ENCODE measurements at places on chromosomes 3 and 15.
A peak's percentile ranks its signal among the peaks of the same experiment; 100 is the strongest.

DNA sequence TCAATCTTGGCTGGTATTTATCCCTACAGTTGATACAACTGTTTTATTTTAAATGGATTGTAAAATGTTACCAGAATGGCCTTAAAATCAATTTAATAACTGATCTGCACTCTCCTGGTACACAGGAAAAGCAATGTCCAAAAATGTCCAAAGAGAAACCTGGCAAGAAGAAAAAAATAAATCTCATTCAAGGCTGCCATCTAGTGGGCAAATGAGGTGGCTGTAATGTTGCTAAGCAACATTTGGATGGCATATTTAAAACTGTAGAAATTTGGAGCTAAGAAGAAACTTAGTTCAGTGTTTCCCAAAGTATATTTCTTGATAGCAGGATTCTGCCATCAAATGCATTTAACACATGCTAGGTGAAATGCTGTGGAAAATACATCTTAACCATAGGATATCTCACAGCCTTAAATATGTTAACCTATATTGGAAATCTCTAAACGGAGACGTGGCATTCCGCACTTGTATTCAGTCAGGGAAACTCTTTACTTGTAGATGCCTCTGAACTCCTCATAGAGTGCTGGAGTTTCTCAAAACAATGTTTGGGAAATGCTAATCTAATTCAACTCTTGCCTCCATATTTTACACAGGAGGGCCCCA lies 216.8 kb downstream of the ERC2 start:
- no peaks in the 10 kb centered on the region for H3K27me3 ChIP-seq
- DNase-seq: no peak
- H3K36me3 ChIP-seq: no peaks in the 10 kb centered on the region
- no peak overlapping the region for H3K27ac ChIP-seq

GRCh38 chr3:158167737-158168557 lies 58.1 kb downstream of the RSRC1 start:
- H3K27me3 ChIP-seq: no peaks in the 10 kb centered on the region
- H3K4me3 ChIP-seq: no peak overlapping the region
- H3K27ac ChIP-seq: no peak overlapping the region
- no peaks in the 10 kb centered on the region for H3K36me3 ChIP-seq
- no peaks in the 10 kb centered on the region for H3K4me1 ChIP-seq

DNA sequence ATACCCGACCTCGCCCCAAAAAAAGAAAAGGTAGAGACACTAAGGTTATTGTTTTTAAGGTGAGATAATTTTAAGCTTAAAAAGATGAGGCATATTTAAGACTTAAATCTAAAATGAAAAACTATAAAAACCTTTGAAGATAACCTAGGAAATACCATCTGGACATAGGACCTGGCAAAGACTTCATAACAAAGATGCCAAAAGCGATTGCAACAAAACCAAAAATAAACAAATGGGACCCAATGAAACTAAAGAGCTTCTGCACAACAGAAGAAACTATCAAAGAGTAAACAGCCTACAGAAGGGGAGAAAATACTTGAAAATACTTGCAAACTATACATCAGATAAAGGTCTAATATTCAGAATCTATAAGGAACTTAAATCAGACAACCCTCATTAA lies 80.9 kb downstream of the TMCC1 start:
- no peaks in the 10 kb centered on the region for H3K4me1 ChIP-seq
- H3K27ac ChIP-seq: no peak overlapping the region
- H3K27me3 ChIP-seq: no peaks in the 10 kb centered on the region
- H3K36me3 ChIP-seq: no peaks in the 10 kb centered on the region
- no peak for DNase-seq

DNA sequence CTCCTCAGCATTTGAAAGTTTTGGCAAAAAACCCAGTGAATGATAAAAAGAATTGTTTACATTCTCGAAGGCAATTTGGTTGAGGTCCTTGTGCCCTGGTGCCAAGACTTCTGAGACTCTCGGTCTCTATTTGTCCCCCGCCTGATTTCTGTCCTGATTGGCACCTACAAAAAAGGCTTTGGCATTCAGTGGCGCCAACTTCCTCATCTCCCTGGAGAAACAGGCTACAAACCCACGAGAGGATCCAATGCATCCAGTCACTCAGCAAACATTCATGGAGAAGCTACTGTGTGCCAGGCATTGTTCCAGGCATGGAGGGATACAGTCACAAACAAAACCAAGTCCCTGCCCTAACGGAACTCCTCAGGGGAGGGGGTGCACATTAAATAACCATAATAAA lies 42.7 kb downstream of the HES1 start:
- no peak overlapping the region for H3K4me3 ChIP-seq
- H3K27ac ChIP-seq: no peak overlapping the region
- no peak for DNase-seq
- no peaks in the 10 kb centered on the region for H3K36me3 ChIP-seq
- no peaks in the 10 kb centered on the region for H3K4me1 ChIP-seq
- H3K27me3 ChIP-seq: no peaks in the 10 kb centered on the region

DNA sequence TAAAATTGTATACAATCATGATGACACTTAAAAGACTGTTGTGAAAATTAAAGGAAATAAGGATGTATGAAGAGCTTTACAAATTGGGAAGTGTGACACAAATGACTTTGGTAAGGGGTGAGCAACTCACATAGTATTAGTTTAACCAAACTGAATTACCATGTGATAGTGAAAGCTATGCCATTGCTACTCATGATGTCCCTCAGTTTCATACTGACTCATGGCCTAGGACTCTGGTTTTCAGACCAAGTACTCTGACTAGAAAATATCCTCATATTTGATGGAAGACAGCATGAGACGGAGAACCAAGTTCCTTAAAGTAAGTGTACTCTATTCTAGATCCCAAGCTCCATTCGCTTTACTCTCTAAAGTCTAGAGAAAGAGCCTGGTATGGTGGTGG lies 203.2 kb upstream of the ICE2 start:
- peak overlapping the region; percentile 63 for H3K27ac ChIP-seq
- no peak for DNase-seq
- H3K36me3 ChIP-seq: no peaks in the 10 kb centered on the region
- H3K27me3 ChIP-seq: no peaks in the 10 kb centered on the region

GRCh38 chr3:175735866-175736265 lies 876.7 kb downstream of the NAALADL2 start:
- DNase-seq: no peak
- H3K4me3 ChIP-seq: no peak overlapping the region
- H3K27me3 ChIP-seq: no peaks in the 10 kb centered on the region
- no peaks in the 10 kb centered on the region for H3K36me3 ChIP-seq
- no peaks in the 10 kb centered on the region for H3K4me1 ChIP-seq

- H3K27me3 ChIP-seq: no peaks in the 10 kb centered on the region
- no peak overlapping the region for H3K4me3 ChIP-seq
- no peak for DNase-seq
- no peaks in the 10 kb centered on the region for H3K36me3 ChIP-seq
Observed at GRCh38 chr3:11651900-11652299, 8.2 kb upstream of the VGLL4 start.

DNA sequence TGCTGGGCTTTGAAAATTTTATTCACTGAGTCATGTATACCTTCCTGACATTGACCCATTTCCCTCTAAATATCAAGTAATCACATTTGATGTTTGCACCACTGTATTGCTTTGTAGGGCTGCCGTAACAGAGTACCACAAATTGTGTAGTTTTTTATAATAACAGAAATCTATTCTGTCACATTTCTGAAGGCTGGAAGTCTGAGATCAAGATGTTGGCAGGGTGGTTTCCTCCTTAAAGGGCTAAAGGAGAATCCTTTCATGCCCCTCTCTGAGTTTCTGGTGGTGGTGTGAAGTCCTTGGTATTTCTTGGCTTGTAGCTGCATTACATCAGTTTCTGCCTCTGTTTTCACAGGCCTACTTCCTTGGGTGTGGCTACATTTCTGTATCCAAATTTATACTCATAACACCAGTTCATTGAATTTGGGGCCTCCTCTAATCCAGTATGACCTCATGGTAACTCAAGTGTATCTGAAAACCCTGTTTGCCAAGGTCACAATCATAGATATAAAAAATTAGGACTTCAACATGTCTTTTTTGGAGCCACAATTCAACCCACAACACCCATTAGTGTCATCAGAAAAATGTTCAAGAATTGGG lies 29.1 kb upstream of the ST6GAL1 start:
- no peaks in the 10 kb centered on the region for H3K27me3 ChIP-seq
- no peak overlapping the region for H3K27ac ChIP-seq
- H3K4me1 ChIP-seq: peaks cover 5% of the 10 kb centered on the region

GRCh38 chr3:35183927-35184675 lies 455.2 kb upstream of the ARPP21 start:
- no peak overlapping the region for H3K27ac ChIP-seq
- no peaks in the 10 kb centered on the region for H3K36me3 ChIP-seq
- no peak overlapping the region for H3K4me3 ChIP-seq
- DNase-seq: no peak
- H3K27me3 ChIP-seq: no peaks in the 10 kb centered on the region

DNA sequence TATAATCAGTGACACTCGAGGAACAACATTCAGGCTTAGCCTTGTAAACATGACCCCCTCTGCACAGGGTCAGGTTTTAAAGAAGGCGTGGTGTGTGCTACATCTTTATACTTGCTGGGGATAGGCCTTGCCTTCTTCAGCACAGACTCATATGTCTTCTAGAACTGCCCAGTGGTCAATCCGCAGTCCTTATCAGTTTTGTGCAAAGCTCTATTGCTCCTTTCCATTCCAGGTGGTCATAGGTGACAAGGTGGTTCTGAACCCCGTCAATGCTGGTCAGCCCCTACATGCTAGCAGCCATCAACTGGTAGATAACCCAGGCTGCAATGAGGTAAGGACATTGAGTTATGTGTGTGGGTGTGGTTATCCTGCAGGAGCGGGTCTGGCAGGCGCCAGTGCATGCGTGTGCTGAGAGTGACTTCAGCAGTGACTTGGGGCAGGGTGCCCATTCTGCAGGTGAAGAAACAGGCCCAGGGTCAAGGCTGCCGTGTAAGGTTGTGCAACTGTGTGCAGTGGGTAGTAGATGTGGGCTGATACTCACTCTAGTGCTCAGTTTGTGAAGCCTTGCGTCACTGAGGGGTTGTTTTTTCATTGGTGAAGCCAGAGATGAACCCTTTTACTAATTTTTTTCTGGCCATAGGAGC lies 150.9 kb downstream of the ITPR1 start:
- H3K27ac ChIP-seq: no peak overlapping the region
- H3K4me3 ChIP-seq: no peak overlapping the region
- H3K27me3 ChIP-seq: no peaks in the 10 kb centered on the region
- no peak for DNase-seq

DNA sequence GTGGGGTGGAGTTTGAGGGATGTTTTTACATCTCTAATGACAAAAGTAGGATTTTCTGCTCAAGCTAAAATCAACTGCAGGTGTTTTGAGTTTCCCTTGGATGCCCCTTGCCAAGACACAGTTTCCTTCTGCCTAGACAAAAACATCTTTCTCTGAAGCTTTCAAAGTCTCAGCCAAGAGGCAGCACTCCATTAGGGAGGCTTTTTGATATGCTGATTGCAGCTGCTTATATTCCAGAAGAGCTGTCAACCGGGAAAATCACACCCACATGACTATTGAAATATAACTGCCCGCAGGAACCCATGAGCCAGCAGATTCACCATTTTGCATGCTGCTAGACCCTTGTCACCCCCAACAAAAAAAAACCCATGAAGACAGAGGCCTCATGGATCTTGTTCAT lies 27.5 kb upstream of the ZNF148 start:
- H3K27ac ChIP-seq: no peak overlapping the region
- no peaks in the 10 kb centered on the region for H3K36me3 ChIP-seq
- peaks cover 3% of the 10 kb centered on the region for H3K4me1 ChIP-seq

GRCh38 chr3:50262778-50263177 lies 6.2 kb upstream of the SEMA3B start:
- no peak for DNase-seq
- no peak overlapping the region for H3K4me3 ChIP-seq
- H3K36me3 ChIP-seq: peaks cover 13% of the 10 kb centered on the region
- H3K4me1 ChIP-seq: peaks cover 32% of the 10 kb centered on the region
- no peaks in the 10 kb centered on the region for H3K27me3 ChIP-seq
- H3K27ac ChIP-seq: peak overlapping the region; percentile 98

DNA sequence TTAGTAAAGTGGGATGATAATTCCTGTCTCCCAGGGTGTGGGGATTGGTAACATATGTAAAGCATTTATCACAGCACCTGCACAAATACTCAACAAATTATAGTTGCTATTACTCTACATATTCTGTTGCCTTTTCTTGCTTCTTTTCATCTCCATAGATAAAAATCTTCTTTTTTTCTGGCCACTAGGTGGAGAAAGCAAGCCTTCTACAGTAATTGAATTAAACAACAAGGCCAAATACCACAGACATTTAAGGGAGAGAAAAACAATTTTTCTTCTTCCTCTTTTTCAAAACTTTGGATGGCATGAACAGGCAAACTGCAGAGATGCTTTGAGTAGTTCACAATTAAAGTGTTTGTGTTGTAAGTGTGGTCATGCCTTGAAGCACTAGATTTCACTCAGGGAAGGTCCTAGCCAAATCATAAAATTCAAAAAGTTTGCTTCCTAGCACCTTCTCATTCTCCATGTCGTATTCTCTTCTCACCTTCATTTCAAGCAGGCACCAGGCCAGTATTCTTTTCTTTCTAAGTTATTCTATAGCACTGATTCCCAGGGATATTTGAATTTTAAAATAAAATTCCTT lies 493.4 kb upstream of the TGFBR2 start:
- DNase-seq: no peak
- no peaks in the 10 kb centered on the region for H3K27me3 ChIP-seq
- H3K4me1 ChIP-seq: no peaks in the 10 kb centered on the region
- H3K27ac ChIP-seq: no peak overlapping the region
- no peak overlapping the region for H3K4me3 ChIP-seq

GRCh38 chr3:12158387-12159226 lies at the start of gene TIMP4:
TIMP4 (minus strand) TSS chr3:12158912; CDS start chr3:12158840, 72 bp downstream.
- peaks cover 7% of the 10 kb centered on the region for H3K36me3 ChIP-seq
- H3K4me3 ChIP-seq: peak within 1 kb of the TSS; percentile 73
- peak within 1 kb of the TSS; percentile 66 for H3K27ac ChIP-seq
- peaks cover 58% of the 10 kb centered on the region for H3K4me1 ChIP-seq
- DNase-seq: no peak
- no peaks in the 10 kb centered on the region for H3K27me3 ChIP-seq

GRCh38 chr15:58598829-58599210 lies 150.7 kb downstream of the ADAM10 start:
- H3K36me3 ChIP-seq: peaks cover 7% of the 10 kb centered on the region
- no peaks in the 10 kb centered on the region for H3K27me3 ChIP-seq
- no peak overlapping the region for H3K27ac ChIP-seq
- no peak for DNase-seq
- H3K4me1 ChIP-seq: no peaks in the 10 kb centered on the region
- H3K4me3 ChIP-seq: no peak overlapping the region

DNA sequence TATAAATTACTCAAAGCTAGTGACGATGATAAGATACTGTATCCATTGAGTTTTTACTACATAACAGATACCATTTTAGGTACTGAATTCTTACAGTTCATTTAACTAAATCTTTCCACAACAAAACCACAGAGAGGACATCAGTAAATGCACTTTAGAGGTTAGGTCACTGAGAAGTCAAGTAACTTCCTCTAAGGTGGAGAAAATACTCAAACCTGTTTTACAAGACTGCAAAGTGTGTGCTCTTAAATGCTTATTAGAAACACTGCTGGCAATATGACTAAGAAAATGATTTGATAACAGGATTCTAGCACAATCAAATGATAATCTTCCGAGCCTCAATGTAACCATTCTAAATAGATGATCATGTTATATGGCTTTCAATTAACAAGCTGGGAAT lies 99.4 kb downstream of the UBE3A start:
- no peak overlapping the region for H3K27ac ChIP-seq
- H3K27me3 ChIP-seq: no peaks in the 10 kb centered on the region
- DNase-seq: no peak
